ENCODE measurements at places on chromosomes 3 and 15.

GRCh38 chr15:38073178-38073946 is 138.9 kb downstream of the TMCO5A start:
- peak; percentile 88 for DNase-seq

DNA sequence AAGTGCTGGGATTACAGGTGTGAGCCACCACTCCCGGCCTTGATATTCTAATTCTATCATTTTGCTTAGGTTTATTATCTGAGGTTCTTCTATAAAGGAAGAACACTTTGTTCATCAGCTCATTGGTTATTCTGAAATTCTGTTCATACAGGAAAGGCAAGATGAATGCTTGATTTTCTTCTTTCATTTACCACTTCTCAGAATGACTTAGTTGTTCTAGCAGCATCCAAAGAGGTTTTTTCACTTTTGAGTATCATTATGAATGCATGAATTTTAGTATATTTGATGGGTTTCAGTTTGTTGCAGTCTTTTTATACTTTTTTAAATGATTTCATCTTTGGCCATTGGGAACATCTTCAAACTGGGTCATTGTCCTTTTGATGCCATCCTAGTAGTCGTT is 51.8 kb downstream of the RNF111 start:
- no peak for DNase-seq

DNA sequence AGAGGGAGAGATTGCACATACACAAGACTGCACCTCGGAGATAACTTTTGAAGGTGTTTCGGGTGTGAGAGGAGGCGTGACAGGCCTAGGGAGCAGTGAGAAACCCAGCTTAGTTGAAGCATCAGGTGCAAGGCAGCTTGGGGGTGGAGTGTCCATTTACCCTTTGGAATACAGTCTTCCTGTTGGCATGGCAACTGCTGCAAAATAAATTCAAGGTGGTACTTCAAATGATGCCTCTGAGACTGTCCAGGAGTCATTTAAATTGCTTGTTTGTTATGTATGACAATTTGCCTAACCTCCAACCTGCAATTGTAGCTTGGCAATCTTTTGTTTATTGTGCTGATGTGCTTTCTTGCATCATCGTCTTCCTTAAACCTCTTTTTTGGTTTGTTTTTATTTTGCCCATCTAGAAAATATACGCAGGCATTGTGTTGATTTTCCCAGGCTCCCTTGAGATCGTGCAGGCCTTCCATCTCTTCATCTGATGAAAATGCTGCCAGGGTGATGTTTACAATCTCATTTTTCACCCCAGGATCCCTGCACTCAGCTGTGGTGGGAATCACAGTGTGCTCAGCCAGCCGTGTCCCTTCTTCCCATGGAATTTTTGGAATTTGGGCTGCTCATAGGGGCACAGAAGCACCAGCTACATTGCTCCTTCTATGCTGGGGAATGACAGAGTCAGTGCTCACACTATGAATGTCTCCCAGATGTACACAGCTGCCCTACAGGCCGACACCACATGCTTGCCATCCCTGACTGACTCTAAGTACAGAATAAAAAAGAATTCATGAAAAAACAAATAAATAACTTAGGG is 583.1 kb upstream of the CFAP20DC start:
- no peak for DNase-seq

- DNase-seq: no peak
Measured at GRCh38 chr3:16550305-16550675, 36.8 kb upstream of the RFTN1 start.

DNA sequence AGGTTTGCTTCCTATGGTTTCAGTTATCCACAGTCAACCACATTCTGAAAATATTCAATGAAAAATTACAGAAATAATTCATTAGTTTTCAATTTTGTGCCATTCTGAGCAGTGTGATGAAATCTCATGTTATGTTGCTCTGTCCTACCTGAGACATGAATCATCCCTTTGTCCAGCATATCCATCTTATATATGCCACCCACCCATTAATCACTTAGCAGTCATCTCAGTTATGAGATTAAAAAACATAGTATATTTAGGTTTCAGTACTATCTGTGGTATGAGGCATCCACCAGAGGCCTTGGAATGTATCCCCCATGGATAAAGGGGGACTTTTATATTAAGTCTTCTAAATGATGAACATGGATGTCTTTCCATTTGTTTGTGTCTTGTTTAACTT is 64.7 kb upstream of the PROK2 start:
- DNase-seq: no peak

DNA sequence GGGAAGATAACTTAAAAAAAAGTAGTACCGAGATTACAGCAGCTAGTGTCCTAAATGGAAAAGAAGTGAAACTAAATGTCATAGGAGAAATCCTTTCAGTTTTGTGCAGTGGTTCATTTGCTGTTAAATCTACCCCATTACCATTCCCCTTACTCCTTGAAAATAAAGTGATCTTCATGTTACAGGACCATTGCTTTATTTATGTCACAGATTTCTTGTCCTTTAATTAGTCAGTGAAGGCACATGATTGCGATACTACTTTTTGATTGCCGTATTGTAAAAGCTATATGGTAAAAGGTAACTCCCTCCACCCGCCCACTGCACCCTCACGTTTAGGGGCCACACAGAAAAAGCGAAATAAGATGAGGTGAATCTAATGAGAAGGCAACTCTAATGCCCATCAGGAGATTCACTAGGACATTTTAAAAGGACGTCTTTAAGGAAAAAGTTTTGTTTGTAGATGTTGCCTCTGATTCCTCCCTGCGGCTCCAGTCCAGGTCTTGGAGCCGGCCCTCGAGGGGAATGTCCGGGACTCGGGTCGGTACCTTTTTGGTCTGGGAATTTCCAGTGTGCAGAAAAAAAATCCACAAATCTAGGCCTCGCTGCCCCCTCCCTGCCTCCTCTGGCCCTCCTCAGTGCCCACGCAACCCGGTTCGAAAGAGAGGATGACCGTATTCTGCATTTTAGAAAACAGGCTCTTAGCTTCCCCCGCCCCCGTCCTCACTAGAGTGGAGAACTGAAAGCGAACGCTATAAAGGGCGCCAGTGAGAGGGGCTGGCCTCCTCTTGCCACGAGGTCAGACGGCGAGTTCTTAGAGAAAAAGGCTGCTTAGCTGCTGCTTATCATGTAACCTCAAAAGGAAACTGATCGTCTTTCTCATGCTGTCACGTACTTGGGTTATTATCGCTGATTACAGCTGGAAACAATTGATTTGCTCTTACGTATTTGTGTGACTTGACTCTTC is 21.8 kb upstream of the NFKBIZ start:
- peak; percentile 50 for DNase-seq

DNA sequence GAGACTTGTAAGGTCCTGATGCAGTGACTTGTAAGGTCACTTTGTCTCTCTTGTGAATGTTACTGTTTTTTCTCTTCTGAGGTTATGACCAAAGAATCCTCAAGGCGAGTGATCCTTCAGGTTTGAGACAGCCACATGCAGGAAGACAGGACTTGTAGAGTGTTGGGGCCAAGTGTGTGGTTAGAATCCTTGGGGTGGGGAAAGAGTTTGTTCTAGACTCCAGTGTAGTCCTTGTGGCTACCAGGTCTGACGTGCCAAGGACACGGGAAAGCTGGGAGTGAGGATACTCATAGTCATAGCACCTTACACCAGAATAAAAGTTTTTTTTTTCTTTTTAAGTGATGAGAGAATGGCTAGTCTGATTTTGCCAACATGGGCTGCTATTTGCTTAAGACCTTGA is 7.3 kb upstream of the SACM1L start:
- DNase-seq: no peak

DNA sequence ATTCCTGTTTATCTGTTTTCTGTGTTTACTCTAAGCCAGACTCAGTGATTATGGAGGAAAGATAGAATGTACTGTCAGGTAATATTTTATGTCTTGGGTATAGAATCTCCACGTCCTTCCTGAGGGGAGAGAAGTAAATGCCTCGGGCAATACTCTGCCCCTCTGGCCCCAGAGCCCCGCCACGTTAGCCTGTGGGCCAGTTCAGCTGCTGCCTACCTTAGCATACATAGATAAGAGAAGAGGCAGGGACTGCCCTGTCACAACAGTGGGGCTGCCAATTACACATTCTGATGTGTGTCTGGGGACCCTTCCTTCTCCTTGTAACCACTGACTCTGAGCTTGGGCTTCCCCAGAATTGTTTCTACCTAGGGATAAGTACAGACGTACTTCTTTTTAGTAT is 347.7 kb upstream of the ATP11B start:
- DNase-seq: no peak

DNA sequence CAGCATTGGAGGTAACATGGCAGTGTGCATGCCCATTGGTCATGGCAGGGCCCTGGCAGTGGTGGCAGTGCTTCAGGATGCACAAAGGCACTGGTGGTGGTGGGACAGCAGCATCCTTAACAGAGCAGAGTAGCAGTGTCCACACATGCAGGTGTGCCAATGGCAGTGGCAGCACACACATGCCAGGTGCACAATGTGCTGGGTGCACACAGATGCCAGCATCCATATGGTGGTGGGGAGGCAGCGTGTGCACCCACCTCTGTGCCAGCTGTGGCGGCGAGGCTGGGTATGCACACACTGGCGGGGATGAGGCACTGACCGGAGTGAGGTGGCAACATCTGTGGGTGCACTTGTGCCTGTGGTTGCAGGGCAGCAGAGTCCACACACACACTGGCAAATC is 150.6 kb downstream of the SI start:
- DNase-seq: no peak

GRCh38 chr15:88605189-88606069 is 15.7 kb upstream of the AEN start:
- no peak for DNase-seq

GRCh38 chr15:85545752-85546151 is 165.3 kb downstream of the AKAP13 start:
- DNase-seq: no peak

DNA sequence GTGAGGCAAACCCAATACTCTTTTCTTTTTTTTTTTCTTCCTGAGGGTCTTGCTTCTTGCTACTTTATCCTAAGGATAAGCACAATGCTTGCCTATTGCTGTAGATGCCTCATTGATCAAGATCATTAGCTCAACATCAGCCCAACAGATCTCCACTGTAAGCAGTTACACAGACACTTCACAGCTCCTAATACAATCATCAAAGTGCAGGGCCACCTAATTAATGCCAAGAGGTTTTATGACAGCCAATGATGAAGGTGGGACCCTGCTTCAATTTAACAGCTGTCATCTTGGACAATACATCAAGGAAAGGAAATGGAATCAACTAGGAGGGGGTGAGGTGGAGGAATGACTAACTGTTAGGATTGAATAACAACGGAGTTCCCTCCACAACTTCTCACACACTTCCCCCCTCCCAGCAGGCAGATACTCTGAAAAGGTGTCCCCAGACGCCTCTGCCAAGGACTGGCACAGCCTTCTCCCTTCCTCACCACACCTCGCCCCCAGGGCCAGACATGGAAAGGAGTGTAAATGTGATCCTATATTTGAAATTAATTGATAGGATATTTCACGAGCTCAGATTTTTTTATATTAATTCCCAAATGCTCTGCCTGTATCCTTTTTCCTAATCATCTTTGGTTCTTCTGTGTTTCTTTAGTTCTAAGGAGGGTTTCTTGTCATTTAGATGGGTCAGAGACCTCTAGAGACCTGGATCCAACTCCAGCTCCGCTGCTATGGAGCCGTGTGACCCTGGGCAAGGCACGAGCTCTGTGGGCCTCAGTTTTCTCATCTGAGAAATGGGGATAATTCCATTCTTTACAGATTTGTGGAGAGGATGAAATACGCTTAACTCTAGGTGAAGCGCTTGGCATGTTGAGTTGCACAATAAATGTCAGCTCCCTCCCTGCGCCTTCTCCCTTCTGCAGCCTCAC is 1.2 kb downstream of the DCLK3 start:
- DNase-seq: no peak

DNA sequence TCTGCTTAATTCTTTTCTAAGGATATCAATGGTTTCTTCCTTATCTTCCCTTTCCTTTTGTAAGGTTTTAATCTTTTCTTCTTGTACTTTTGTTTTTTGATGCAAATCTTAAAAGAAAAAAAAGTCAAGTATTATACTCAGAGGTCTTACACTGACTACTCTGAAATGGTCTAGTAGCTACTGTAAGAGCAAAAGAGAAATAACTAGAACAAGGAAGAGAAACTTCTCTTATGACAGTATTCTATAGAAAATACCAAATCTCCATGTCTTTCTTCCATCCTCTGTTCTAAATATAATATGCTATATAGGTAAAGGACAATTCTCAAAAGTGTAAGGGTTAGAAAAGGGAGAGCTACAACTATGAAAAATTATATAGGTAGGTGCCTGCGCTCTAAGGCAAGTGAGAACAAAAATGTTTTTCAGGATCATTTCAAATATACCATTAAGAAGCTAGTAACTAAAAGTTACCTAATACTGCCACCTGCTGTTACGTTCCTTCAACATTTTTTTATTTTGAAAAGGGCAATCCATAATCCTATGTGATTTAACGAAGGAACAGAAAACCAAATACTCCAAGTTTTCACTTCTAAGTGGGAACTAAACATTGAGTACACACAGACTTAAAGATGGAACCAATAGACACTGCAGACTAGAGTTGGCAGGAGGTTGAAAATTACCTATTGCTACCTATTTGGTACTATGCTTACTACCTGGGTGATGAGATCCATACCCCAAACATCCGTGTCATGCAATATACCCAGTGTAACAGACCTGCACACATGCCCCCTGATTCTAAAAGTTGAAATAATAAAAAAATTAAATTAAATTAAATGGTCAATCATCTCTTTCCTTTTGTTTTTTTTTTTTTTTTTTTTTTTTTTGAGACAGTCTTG is 36.7 kb downstream of the CIP2A start:
- no peak for DNase-seq

GRCh38 chr3:88462230-88462629 is 312.5 kb downstream of the C3orf38 start:
- DNase-seq: no peak

- no peak for DNase-seq
Measured at GRCh38 chr3:31953636-31954035, 27.4 kb downstream of the OSBPL10 start.

- DNase-seq: no peak
Measured at GRCh38 chr3:25707268-25707926, 42.7 kb upstream of the TOP2B start.

DNA sequence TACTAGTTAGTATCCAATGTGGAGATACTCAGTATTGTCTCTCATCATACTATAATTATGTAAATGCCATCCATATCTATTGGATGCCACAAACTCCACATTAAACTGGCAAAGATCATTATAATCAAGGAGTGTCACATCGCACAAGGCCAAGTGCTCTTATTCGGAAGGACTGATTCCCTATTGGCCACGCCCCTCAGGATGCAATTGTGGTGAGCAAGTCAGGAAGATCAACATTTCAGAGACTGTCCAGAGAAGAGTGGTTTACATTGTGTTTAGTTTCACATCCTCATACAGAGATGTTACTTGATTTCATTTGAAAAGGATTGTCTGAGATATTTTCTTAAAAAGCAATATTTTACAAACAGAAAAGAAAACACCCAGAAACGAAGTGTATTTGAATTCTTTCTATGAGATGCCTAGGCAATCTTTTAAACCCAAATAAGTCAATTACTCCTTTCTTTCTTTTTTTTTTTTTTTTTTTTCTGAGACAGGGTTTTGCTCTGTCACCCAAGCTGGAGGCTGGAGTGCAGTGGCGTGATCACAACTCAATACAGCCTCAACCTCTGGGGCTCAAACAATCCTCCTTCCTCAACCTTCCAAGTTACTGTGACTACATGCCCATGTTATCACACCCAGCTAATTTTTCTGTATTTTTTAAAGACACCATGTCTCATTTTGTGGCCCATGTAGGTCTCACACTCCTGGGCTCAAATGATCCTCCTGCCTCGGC is 369.1 kb downstream of the RBMS3 start:
- DNase-seq: no peak

GRCh38 chr15:88792342-88793282 is 10.6 kb upstream of the ACAN start:
- DNase-seq: no peak
